ENCODE measurements at places on chromosomes 13 and 19.
A peak's percentile ranks its signal among the peaks of the same experiment; 100 is the strongest.

- H3K4me3 ChIP-seq, result no peak overlapping the region
- peaks cover 22% of the 10 kb centered on the region for H3K27me3 ChIP-seq
- DNase-seq, result no peak
- no peaks in the 10 kb centered on the region for H3K36me3 ChIP-seq
- H3K4me1 ChIP-seq, result peaks cover 15% of the 10 kb centered on the region
Measured at GRCh38 chr19:2973229-2973628, 4.1 kb upstream of the TLE6 start.

DNA sequence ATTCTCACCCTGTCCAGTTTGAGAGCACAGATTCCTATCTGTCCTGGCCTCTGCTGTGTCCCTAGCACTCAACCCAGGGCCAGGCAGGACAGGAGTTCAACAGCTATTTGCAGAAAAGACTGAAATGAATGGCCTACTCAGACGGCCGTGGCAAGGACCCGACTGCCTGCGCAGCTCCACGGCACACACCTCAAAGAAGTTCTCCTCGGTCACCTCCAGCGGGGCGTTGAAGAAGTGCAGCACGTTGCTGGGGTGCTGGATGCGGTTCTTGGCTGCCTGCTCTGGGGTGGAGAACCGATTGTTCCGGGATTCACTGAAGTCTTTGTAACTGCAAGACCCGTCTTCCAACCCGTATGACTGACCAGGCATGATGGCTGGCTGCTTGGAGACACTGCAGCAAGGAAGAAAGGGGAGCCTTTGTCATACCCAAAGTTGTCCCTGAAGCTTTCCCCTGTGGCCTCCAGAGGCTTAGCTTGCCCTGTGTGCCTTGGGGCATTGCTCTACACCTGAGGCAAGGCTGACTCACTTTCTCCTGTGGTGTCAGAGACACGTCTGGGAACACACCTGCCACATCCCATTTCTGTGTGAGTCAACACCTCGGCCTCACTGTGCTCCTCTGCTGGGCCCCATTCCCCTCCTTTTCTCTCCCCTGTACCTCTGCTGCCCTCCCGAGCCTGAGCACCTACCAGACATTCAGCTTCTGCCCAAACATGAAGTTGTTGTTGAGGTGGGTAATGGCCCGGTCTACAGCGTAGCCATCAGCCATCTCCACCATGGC, 6.8 kb upstream of the ECH1 start:
- peak; percentile 35 for DNase-seq
- H3K27ac ChIP-seq, result peak overlapping the region; percentile 68
- peaks cover 78% of the 10 kb centered on the region for H3K36me3 ChIP-seq
- no peak overlapping the region for H3K4me3 ChIP-seq
- no peaks in the 10 kb centered on the region for H3K27me3 ChIP-seq
- H3K4me1 ChIP-seq, result peaks cover 38% of the 10 kb centered on the region

DNA sequence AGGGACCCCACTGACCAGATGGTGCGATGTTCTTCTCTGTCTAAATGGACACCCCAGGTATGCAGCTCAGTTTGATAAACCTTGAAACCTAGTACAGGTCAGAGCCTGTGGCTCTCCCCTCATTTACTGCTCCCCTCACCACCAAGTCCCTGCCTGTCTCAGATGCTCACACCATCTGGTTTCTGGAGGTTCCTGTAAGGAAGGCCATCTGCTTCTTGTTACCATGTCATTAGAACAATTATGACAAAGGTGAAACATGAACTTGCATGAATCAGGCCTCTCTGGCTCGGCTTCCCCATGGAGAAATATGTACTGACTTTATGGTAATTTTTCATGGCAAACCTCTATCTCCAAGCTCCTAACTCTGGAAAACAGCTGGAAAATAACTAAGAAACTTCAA, 965.7 kb downstream of the UQCRFS1 start:
- no peak overlapping the region for H3K27ac ChIP-seq
- no peaks in the 10 kb centered on the region for H3K4me1 ChIP-seq
- H3K4me3 ChIP-seq, result no peak overlapping the region
- DNase-seq, result no peak
- no peaks in the 10 kb centered on the region for H3K27me3 ChIP-seq

DNA sequence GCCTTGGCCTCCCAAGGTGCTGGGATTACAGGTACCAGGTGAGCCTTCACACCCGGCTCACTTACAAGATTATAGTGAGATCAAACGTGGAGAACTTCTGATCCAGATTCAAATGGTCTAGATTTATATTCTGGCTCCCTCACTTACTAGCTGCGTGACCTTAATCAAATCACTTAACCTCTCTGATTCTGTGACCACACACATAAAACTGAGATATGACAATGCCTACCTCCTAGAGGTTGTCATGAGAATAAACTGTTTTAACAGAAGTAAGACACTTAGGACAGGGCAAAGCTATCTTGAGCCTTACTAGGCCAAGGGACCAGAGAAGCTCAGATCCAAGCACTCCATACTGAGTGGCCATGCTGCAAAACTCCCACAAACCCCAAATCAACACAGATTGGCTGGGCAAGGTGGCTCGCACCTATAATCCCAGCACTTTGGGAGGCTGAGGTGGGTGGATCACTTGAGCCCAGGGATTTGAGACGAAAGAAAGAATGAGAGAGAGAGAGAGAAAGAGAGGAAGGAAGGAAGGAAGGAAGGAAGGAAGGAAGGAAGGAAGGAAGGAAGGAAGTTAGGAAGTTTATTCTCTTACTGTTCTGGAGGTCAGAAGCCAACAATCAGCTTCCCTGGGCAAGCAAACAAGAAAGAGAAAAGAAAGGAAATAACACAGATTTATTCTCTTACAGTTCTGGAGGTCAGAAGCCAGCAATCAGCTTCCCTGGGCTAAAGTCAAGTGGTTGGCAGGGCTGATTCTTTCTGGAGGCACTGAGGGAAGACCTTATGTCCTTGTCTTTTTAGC, 46.1 kb upstream of the MAP3K10 start:
- no peak overlapping the region for H3K4me3 ChIP-seq
- H3K27me3 ChIP-seq, result peaks cover 3% of the 10 kb centered on the region
- H3K4me1 ChIP-seq, result peaks cover 25% of the 10 kb centered on the region
- no peaks in the 10 kb centered on the region for H3K36me3 ChIP-seq
- peak overlapping the region; percentile 53 for H3K27ac ChIP-seq

DNA sequence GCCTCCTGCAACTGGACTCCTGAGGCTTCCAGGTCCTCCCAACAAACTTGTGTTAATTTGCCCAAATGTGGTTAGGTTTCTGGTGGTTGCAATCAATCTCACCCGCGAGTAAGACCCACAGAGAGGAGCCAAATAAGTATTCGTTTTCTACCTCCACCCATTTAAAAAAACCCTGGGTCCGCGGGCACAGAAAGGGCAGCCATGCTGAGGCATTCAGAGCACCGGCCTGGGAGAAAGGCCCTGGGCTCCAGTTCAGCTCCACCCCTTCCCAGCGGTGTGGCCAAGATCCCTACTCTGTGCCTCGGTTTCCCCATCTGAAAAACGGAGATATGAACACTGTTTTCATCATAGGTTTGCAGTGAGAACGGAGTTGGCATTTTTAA, 56.9 kb downstream of the PEPD start:
- H3K27ac ChIP-seq, result no peak overlapping the region
- H3K36me3 ChIP-seq, result no peaks in the 10 kb centered on the region
- no peaks in the 10 kb centered on the region for H3K4me1 ChIP-seq
- no peak overlapping the region for H3K4me3 ChIP-seq

GRCh38 chr13:45940061-45940460, 88.5 kb upstream of the SIAH3 start:
- H3K4me3 ChIP-seq, result no peak overlapping the region
- no peaks in the 10 kb centered on the region for H3K36me3 ChIP-seq
- H3K4me1 ChIP-seq, result peaks cover 3% of the 10 kb centered on the region
- H3K27me3 ChIP-seq, result no peaks in the 10 kb centered on the region
- H3K27ac ChIP-seq, result no peak overlapping the region

DNA sequence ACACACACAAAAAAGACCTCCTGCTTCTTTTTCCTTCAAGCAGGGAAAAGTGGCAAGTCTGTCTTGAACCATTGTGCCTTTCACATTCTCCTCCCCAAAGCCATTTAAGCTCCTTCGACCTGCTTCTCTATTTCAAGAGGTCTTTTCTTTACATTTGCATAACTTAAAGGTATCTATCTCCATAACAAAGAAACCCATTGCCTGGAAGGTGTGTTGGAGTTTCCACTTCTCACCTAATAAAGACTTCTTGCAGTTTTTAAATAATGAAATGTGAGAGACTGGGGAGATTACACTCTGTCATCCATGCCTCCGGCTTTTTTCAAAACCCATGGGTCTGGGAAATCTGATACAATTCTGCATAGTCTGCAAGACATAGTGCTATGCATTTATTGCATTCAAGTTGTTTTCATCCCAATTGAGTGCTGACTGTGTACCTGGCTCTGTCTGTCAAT, 41.8 kb upstream of the NBEA start:
- H3K27me3 ChIP-seq, result peaks cover 4% of the 10 kb centered on the region
- no peak overlapping the region for H3K4me3 ChIP-seq
- H3K36me3 ChIP-seq, result no peaks in the 10 kb centered on the region
- no peak for DNase-seq
- H3K4me1 ChIP-seq, result no peaks in the 10 kb centered on the region

DNA sequence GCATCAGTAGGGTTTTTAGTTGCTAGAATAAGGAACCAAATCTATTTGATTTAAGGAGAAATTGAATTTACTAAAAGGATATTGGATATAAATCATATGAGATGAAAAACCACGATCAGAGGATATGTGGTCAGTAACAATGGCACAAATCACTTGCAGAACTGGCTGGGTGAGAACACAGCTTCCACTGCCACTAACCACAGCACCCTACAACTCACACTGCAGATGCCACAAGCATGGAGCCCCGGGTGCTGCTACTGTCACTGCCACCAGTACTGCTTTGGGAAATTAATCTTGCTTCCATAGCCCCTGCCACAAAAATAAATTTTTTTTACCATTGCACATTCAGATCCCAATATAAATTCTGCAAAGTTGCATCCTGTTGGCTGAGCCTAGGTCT, 40.6 kb upstream of the KLF12 start:
- no peak overlapping the region for H3K4me3 ChIP-seq
- H3K27me3 ChIP-seq, result peaks cover 18% of the 10 kb centered on the region
- DNase-seq, result no peak
- no peaks in the 10 kb centered on the region for H3K4me1 ChIP-seq
- H3K36me3 ChIP-seq, result no peaks in the 10 kb centered on the region
- H3K27ac ChIP-seq, result no peak overlapping the region

DNA sequence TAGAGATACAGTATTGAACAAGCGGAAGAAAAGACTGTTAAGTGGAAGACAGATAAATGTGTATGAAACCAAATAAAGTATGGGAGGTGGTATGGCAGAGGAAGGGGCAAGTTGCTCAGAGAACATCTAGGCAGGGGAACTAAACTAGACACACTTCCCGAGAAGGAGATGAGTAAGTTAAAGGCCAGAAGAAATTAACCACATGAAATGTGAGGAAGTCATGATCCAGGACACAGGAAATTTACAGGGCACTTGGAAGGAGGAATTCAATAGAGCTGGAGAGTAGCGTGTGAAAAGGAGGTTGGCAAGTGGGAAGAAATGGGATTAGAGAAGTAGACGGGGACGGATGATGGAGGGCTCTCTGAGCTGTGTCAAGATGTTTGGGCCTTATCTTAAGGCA, 208.8 kb downstream of the COG6 start:
- no peaks in the 10 kb centered on the region for H3K36me3 ChIP-seq
- peaks cover 4% of the 10 kb centered on the region for H3K4me1 ChIP-seq
- no peak for DNase-seq

- no peaks in the 10 kb centered on the region for H3K27me3 ChIP-seq
- no peak overlapping the region for H3K4me3 ChIP-seq
- H3K27ac ChIP-seq, result no peak overlapping the region
- peaks cover 24% of the 10 kb centered on the region for H3K4me1 ChIP-seq
Measured at GRCh38 chr19:58569943-58570670, 3.0 kb downstream of the MZF1 start.

GRCh38 chr19:46967578-46968032, 52.0 kb upstream of the NPAS1 start:
- H3K36me3 ChIP-seq, result peaks cover 31% of the 10 kb centered on the region
- peak overlapping the region; percentile 78 for H3K27ac ChIP-seq
- H3K4me3 ChIP-seq, result peak overlapping the region; percentile 66
- no peaks in the 10 kb centered on the region for H3K27me3 ChIP-seq

DNA sequence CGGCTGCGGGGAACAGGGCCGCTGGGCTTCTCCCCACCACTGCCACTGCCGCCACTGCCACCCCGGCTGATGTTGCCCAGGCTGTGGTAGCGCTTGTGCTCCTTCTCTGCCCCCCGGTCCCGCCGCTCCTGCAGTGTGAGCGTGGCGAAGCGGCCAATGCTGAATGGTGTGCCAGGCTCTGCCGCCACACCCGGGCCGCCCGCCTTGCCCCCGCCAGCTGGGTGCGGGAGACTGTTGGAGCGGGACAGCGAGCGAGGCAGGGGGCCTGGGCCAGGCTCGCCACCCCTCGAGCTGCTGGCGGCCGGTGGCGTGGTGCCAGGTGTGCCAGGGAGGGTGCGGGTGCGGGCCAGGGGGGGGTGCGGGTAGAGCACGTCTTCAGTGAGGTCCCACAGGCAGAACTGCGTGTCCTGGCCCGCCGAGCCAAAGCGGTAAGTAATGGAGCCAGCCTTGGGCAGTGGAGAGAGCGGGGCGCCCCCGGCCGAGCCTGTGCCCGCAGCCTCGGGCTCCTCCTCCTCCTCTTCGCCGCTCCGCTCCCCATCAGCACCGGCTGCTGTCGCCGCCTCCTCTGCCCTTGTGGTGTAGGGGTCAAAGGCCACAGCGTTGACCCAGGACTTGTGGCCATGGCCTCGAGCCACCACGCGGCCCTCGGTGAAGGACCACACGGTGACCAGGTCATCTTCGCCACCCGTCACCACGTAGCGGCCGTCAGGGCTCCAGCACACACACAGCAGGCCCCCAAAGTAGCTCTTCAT, 3.7 kb upstream of the DMPK start:
- no peak overlapping the region for H3K4me3 ChIP-seq
- DNase-seq, result no peak
- H3K4me1 ChIP-seq, result peaks cover 4% of the 10 kb centered on the region
- no peak overlapping the region for H3K27ac ChIP-seq

DNA sequence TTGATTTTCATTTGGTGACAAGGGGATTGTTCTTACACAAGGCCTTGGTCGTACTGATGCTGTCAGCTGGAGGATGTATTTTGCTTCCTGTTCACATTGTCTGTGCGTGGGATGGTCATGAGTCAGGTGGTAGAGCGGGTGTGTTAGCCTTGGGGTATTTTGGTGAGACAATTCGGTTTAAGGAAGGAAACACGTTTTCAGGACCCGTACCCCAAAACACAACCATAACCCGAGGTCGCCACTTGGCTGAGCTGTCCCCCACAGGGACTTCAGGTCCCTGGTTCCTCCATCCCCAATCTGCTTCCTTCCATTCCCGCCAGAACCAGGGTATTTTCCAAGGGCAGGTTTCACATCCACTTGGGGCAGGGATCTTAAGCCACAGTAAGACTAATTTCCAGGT, 15.0 kb downstream of the MYO9B start:
- no peaks in the 10 kb centered on the region for H3K27me3 ChIP-seq
- H3K4me3 ChIP-seq, result no peak overlapping the region
- DNase-seq, result peak; percentile 29
- peaks cover 22% of the 10 kb centered on the region for H3K4me1 ChIP-seq
- H3K27ac ChIP-seq, result peak overlapping the region; percentile 38
- peaks cover 17% of the 10 kb centered on the region for H3K36me3 ChIP-seq

GRCh38 chr13:93848247-93848646, 621.6 kb downstream of the GPC6 start:
- H3K36me3 ChIP-seq, result no peaks in the 10 kb centered on the region
- H3K27me3 ChIP-seq, result no peaks in the 10 kb centered on the region
- H3K27ac ChIP-seq, result no peak overlapping the region

All from T-helper 2 cell treated with Interferon-gamma antibody and Interleukin-4, amounts not matched to agents 5 μg/mL and 100 μg/mL, for 36 hours (primary cell).